ENCODE measurements at places on chromosomes 2 and 18.

GRCh38 chr2:9782197-9782719, 61.0 kb upstream of the TAF1B start:
- DNase-seq, result peak; percentile 63

DNA sequence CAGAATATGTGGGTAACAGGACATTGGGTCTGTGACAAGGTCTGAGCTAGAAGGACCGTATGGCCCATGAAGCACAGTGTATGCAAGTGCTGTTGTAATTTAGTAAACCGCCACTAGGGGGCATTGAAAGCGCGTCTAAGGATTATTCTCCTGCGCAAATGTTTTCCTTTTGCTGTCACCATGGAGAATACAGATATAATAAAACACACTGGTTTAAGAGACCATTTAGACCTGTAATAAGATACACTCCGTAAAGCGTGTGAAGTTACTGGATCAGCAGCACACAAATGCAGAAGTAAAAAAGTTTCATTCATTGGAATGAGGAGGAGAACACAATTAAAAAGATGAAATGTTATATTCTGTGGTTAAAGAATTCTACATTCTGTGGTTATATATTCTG, 272.4 kb downstream of the AGAP1 start:
- no peak for DNase-seq

GRCh38 chr2:63399156-63399555, 189.1 kb downstream of the WDPCP start:
- no peak for DNase-seq

GRCh38 chr18:68784071-68784470, 13.8 kb upstream of the CCDC102B start:
- no peak for DNase-seq

- DNase-seq, result no peak
Observed at GRCh38 chr18:22063102-22063501, 106.3 kb upstream of the GATA6 start.

DNA sequence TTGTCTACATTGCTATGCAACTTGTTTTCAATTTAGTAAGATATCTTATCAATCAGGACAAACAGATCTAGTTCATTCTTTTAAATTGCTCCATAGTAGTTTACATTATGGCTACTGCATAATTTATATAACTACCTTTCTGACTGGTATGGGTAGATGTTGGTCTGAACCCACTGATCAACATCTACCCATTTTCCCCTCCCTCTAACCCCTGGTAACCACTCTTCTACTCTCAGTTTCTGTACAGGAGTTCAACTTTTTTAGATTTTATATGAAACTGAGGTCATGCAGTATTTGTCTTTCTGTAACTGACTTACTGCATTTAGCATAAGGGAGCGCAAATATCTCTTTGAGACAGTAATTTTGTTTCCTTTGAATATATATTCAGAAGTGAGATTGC, 73.2 kb downstream of the ITSN2 start:
- DNase-seq, result no peak

- no peak for DNase-seq
Observed at GRCh38 chr2:1708476-1709334, 35.6 kb downstream of the PXDN start.

- DNase-seq, result no peak
Observed at GRCh38 chr2:121405233-121405632, 120.2 kb upstream of the TFCP2L1 start.

- no peak for DNase-seq
Observed at GRCh38 chr2:66570471-66570870, 135.5 kb downstream of the MEIS1 start.

DNA sequence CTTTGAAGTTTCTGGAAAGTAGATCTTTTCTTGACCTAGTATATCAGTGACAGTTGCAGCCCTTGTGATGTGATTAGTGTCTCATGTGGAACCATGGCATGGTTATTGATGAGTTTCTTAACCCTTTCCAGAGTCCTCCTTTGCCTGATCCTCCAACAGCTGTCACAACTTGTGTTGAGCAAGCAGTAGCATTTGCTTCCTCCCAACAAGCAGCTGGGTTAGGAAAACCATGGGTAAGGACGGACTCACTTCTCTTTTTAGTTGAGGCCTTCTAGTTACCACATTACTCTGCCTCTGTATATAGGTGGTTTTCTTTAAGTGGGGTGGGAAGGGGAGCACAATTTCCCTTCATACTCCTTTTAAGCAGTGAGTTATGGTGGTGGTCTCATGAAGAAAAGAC, 96.3 kb downstream of the XRCC5 start:
- DNase-seq, result no peak

DNA sequence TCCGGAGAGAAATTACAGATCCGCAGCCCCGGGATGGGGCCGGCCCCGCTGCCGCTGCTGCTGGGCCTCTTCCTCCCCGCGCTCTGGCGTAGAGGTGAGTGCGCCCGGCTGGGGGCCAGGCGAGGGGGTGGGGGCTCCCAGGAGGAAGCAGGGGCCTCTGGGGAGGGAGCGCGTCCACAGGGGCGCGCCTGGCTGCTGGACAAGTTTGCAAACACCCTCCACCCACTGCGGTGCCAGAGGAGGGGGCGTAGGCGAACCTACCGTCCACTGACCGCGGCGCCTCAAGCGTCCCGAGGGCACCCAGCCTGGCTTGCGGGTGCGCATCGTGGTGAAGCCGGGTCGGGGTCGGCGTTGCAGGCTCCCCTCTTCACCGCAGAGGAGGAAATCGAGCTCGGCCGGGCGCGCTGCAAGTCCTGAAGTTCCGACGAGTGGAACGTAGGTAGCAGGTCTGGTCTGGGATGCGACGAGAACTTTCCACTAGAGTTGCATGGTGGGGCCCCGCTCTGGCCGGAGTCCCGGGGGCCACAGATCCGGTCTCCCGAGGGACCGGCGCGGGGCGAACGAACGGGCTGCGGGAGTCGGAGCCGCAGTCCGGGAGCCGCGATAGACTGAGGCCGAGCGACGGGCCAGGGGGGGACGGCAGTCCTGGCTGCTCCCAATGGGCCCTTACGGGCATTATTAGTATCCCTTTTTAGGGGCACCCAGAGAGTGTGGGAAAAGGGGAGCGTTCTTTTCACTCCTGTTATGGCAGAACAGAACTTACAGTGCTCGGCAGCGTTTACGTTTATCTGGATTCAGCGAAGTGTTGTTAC, 502 bp downstream of the MERTK start:
- DNase-seq, result peak; percentile 38

GRCh38 chr2:71778936-71779773, 325.8 kb downstream of the DYSF start:
- DNase-seq, result no peak

GRCh38 chr2:162677476-162677875, 161.1 kb downstream of the KCNH7 start:
- DNase-seq, result no peak

DNA sequence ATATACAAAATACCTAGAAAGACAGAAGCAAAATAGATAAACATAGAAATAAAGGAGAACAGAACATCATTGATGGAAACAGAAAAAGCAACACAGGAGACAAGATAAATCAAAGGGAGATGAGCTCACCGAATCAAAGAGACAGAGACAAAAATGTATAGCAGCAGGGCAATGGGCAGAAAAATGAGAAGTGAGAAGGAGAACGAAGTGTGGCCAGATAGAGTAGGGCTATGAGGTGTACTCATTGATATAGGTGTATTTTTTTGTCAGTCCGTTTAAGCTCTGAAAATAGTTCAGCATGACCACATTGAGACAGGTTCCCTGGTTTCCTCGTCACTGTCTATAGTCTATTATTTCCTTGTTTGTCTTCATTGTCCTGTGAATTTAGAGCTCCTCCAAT, 55.1 kb downstream of the SP100 start:
- DNase-seq, result no peak

DNA sequence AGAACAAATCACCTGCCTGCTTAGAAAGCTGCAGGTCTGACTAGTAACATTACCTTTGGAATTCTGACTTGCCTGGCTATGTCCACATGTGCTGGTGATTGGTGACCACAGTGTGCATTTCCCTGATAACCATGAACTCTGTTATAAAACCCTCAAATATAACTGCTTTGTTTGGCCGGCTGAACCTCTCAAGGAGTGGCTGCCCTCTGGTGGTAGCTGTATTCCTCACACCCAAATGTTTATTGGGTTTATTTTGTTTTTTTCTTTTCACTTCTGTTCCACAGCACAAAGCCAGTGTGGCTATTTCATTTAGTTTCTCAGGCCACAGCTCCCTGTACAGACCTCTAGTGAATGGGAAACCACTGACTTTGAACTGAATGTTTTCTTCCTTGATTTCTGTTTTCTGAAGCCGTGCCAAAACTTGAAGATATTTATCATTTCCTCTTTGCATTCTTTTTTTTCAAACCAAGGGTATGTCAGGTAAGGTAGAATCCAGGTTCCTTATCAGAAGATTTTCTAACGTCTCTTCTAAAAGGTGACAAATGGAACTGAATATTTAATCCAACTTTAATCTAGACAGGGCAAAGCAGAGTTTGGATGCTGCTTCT, 549.0 kb upstream of the VRK2 start:
- no peak for DNase-seq

DNA sequence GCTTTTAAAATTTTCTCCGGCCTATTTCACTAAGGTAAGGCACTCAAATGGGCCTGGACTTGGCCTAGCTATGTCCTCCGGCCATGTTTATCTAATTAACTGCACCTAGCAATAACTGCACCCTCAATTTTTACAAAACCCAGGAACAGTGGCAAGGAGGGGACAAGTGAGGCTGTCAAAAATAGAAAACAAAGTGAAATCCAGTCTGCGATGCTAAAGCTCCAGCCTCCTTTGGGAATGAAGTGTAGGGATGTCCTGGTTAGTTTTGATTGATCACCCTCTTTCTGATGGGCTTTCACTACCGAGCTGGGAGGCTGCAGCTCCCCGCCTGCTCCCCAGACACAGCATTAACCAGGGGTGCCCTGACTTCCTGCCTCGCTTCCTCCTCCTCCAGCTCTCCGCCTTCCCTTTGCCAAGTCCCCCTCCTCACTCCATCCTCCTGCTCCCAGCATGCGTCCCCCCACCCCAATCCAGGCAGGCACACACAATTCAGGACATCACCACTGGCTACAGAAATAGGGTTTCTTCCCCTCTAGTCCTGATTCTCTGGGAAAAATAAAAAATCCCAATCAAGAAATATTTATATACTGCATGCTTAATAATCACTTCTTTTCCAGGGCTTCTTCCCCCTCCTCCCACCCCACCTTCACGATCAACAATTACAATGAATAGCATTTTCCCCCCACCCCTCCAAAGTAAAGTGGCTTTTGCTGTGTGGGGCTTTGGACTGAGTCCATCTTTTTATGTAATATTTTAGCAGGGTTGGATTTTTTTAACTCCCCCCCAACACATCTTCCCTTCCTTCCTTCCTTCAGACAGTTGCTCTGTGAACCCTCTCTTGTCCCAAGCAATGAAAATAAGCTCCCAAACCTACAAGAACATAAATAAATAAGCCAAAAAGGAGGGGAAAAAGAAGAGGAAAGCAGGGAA, 3.3 kb upstream of the POU3F3 start:
- no peak for DNase-seq

- DNase-seq, result no peak
Observed at GRCh38 chr18:69982417-69982816, 34.7 kb upstream of the CD226 start.

- DNase-seq, result no peak
Observed at GRCh38 chr2:158580760-158581159, 124.0 kb downstream of the PKP4 start.

DNA sequence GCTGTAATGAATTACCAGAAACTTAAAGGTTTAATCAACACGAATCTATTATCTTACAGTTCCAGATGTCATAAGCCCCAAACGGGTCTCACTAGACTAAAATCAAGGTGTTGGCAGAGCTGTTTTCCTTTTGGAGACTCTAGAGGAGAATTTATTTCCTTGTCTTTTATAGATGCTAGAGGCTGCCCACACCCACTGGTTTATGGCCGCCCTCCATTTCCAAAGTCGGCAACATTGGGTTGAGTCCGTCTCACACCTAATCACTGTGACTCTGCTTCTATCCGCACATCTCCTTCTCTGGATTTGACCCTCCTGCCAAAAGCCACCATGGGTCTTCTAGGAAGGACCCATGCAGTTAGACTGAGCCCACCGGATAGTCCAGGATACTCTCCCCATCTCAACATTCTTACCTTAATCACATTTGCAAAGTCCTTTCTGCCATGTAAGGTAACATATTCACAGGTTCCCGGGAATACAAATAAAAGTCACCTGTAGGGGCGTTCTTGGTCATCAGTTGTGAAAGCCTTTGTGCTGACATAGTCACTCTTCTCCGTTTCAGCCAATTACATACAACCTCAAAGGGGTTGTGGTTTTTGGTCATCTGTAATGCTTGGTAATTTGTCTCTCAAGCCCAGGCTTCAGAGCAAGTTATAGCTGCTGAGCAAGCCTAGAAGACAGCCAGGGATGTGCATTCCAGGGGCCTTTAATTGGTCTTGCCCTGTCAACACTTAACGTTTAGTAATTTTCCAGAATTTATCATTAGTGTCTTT, 179.4 kb downstream of the ANTXR1 start:
- no peak for DNase-seq

GRCh38 chr2:118699447-118700175, 147.8 kb downstream of the EN1 start:
- no peak for DNase-seq

DNA sequence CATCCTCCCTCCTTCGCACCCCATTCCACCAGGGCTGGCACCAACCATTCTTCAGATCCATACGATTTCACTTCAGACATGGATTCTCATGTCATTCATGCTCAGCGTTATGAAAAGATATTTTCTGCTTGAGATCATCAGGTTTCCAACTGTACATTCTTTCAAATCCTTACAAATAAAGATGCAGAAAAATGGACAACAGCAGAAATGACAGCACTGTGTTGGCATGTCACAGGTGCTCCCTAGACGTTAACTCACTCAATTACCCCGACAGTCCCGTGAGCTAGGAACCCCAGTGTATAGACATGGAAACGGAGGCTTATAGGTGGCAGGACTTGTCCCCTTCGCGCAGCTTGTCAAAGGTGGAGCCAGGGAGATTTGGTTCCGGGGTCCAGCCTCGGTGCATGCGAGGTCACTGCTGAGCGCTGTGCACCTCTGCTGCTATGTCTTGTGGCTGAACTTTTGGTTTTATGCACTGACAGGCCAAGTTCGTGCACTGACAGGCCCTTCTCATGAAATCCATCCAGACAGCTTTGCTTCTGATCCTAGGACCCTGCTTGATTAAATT, 17.7 kb downstream of the FHL2 start:
- DNase-seq, result no peak

- DNase-seq, result no peak
Observed at GRCh38 chr2:62787386-62787785, 81.9 kb downstream of the EHBP1 start.

DNA sequence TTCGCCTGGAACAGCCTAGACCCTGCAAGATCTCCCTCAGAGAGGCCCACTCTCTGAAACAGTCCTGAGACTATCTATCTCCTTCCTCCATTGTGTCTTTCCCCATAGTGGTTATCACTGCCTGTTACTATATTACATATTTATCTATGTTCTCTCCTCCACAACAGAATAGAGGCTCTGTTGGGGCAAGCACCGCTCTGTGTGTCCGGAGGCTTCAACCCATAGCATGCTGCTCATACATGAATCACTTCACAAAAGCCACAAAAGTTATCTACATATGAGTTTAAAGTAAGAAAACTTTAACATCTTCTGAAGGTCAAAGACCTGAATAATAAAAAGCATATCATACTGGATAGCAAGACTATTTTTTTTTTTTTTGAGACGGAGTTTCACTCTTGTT, 242.1 kb upstream of the HS6ST1 start:
- DNase-seq, result no peak

GRCh38 chr2:128469203-128469602, 150.5 kb upstream of the HS6ST1 start:
- no peak for DNase-seq

GRCh38 chr2:205609113-205609512, 73.2 kb upstream of the NRP2 start:
- DNase-seq, result no peak

- DNase-seq, result no peak
Observed at GRCh38 chr18:43160509-43160908, 45.0 kb upstream of the RIT2 start.
